ENCODE measurements at places on chromosomes 5 and 9. TPM values are rescaled to one million over a fixed set of nuclear protein-coding genes. Genes with fewer than 3 reads are reported as not detected.

DNA sequence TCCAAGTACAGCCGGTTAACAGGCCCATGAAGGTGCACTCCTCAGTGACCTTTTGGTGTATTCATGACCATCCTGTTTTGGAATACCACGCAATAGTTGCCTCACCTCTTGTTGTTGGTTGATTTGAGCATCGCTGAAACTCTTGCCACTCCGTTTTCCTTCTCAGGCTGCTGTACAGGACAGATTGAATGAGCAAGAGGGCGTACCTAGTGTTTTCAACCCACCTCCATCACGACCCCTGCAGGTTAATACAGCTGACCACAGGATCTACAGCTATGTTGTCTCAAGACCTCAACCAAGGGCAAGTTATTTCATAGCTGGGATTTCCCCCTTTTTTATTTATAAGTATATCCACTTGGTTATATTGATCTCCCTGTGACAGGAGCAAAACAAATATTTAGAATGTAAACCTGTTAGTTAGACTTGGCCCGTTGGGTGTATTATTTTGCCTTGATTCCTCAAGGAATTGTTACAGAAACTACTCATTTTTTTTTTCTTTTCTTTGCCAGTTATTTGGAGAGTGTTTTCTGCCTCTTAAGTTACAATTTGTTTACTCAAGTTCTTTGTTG lies 38.1 kb downstream of the FAF2 start:
- DNase-seq, result no peak

The IL4 gene
- 2.1 TPM for total RNA-seq

- no peak for DNase-seq
These were observed 30.6 kb upstream of the ADAMTS2 start for GRCh38 chr5:179375831-179376365.

DNA sequence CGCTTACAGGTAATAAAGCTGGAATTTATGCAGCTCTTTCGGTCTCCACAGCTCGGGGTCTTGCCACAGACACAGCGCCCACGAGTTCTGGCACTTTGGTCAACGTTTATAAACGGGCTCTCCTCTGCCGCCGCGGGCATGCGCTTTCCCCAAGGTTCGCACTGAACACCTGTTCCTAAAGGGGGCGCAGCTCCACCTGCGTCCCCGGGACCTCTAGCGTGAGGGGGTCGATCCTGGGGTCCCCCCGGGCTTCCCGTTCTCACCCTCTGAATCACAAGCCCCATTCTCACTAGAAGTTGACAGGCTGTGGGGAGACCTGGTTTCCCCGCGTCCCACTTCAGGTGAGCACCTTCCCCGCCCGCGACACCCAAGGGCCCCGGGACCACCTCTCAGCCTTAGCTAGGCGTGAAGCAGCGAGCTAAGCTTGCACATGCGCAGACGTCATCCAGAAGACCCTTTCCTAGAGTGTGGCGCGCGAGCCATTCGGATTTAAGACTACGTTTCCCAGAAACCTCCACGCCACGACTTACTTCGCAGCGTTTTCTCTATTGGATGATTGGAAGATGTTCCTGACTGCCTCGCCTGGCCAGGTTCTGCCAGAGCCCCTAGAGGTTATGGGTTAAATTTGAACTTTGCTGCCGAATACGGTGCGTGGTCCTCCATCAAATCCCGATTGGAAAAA lies 21.3 kb upstream of the ZNF782 start:
- no peak for DNase-seq

- DNase-seq, result no peak
These were observed 105.3 kb upstream of the SMC2 start for GRCh38 chr9:103988821-103989220.

The DNAJC18 gene
- 8.2 TPM for total RNA-seq

DNA sequence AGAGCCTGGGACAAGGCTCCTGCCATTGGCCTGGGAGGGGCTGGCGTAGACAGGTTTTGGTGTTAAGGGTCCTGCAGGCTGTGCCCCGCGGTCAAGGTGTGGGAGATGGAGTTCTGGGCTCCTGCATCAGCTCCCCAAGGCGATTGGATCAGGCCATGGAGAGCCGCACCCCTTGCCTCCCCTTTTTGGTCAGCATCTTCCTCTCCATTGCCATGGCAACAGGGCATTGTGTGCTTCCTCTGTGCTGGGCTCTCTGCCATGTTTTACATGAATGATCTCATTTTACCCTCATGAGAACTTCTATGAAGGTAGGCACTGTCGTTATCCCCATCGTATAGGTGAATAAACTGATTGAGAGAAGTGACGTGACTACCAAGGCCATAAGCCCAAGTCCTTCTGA lies 344.3 kb upstream of the CLINT1 start:
- DNase-seq, result no peak

- no peak for DNase-seq
These were observed 234.8 kb upstream of the TMEM161B start for GRCh38 chr5:88503406-88503805.

DNA sequence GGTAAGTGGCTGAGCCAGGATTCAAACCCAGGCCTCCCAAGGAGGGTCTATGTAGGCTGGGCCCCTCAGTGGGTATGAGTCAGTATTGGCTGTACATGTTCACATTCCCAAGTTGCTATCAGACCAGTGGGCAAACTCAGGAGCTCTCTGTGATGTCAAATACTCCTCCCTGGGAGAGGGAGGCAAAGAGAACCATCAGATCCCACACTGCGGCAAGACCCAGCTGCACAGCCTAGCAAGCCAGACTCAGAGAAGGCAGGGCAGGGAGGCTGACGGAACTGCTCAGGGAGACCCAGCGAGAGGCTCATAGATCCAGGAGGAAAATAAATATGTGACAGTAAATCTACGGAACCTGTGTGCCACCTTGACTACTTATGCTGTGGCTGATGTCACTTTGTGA lies 42.6 kb upstream of the SAP30L start:
- no peak for DNase-seq

- no peak for DNase-seq
These were observed 35.2 kb downstream of the SETX start for GRCh38 chr9:132319421-132320110.

- no peak for DNase-seq
These were observed 85.9 kb downstream of the HRH2 start for GRCh38 chr5:175743676-175744210.

- DNase-seq, result no peak
These were observed 9.6 kb downstream of the DAB2 start for GRCh38 chr5:39415201-39415600.

- no peak for DNase-seq
These were observed 18.6 kb upstream of the SLC6A19 start for GRCh38 chr5:1182633-1183423.

The SLIT3 gene
- not detected for total RNA-seq

- DNase-seq, result no peak
These were observed 50.7 kb upstream of the CHSY3 start for GRCh38 chr5:129853588-129853987.

The SH2D3C gene
- total RNA-seq, result 39.3 TPM

The IL9 gene
- not detected for total RNA-seq

GRCh38 chr9:110672873-110673510 lies 4.4 kb downstream of the MUSK start:
- no peak for DNase-seq

The TMC1 gene
- not detected for total RNA-seq

The EXOSC3 gene
- total RNA-seq, result 38.2 TPM

The SPATA31C1 gene
- total RNA-seq, result not detected

- DNase-seq, result no peak
These were observed 88.5 kb upstream of the SMC5 start for GRCh38 chr9:70170151-70170790.

DNA sequence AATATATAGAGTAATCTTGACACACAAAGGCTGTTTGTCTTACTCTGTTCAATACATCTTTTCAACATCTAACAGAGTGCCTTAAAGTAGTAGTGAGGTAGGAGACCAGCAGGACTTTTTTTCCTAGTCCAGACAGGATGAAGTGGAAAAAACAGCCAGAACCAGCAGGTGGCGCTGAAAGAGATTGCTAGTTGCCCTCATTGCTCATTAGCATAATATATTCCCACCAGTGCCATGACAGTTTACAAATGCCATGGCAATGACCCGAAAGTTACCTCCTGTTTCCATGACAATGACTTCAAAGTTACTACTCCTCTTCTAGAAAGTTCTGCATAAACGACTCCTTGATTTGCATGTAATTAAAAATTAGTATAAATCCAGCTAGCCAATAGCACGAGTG lies 387.4 kb downstream of the ACTL7B start:
- DNase-seq, result no peak

DNA sequence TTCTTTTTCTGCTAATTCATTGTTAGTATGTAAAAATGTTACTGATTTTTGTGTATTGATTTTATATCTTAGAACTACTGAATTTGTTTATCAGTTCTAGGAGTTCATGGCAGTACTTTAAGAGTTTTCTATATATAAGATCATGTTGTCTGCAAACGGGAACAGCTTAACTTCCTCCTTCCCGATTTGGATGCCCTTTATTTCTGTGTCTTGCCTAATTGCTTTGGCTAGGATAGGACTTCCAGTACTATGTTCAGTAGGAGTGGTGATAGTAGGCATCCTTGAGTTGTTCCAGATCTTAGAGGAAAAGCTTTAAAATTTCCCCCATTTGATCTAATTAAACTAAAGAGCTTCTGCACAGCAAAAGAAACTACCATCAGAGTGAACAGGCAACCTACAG lies 20.1 kb downstream of the RCL1 start:
- no peak for DNase-seq

DNA sequence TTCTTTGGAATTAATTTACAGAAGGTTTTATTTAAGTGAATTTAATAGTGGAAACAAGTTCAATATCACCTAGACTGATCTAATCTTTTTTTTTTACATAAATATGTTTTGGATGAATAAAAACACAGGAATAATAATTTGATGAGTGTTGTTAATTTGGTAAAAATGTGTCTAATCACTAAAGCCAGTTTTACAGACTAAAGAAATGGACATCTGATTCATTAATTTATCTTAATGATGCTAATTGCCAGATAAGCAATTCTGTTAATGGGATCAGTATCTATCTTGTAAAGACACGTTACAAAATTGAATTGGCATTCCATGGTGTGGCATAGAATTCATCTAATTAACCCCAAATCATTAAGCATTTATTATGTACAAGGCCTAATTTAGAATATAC lies 743.3 kb upstream of the CDH6 start:
- DNase-seq, result no peak

DNA sequence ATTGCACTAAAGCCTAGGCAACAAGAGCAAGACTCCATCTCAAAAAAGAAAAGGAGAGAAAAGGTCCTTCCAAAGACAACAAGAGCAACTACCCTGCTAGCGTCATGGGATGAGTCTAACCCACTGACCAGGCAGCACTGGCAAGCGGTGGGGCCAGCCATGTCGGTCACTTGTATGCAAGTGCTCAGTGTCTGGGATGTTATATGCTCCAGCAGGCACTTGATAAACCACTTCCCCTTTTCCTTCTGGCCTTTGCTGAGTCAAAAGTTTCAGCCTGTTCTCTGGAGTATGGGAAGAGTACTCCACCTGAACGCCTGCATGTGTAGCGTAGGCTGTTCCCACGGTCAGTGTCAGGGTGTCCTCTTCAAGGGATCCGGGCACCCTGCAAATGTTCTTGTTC lies 9.2 kb upstream of the MXD3 start:
- no peak for DNase-seq

DNA sequence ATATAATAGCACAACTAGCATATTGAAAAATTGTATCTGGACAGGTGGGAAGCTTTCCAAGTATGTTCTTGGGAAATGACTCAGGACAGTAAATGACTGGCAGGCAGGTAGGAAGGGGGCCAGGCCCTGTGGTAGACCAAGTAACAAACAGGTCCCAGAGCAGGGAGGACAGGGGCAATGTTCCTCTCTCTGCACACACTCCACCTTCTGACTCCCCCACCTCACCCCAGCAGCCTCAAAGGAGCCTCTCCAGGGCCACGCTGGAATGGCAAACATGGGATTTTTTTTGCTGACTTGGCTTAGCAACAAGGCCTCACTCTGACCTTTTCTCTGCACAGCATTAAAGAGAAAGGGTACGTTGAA lies 31.1 kb upstream of the IQGAP2 start:
- no peak for DNase-seq

DNA sequence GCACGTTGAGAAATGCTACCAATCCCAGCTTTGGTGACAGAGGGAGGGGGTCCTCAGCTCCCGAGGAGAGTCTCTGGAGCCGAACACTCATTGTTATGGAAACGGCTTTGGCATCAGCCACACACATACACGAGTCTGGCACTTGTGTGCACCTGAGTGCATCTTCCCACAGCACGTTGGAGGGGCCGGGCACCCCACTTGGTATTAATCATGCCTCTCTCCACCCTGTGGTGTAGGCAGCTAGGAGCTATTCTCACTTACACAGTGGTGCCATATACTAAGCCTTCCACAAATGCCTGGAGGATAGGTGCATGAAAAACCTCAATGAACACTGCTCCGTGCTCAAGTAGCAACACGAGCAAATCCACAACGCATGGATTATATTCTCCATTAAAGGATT lies 133.9 kb upstream of the PANK3 start:
- no peak for DNase-seq

DNA sequence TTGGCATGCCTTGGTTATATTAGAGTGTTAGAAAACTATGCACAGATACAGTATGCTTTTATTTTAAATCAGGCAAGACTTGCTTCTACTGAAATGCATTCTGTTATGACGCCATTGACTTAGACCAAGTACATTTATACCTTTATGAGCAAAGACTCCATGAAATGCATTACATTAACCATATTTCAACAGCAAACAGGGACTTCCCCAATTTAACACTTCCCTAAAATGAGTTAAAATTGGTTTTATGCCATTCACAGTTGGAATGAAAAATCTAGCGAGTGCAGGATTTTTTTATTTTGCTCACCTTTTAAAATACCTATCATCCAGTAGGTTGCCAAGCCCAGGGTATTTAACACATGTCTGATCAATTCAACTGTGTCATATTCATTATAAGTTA lies 272.1 kb upstream of the IZUMO3 start:
- no peak for DNase-seq

DNA sequence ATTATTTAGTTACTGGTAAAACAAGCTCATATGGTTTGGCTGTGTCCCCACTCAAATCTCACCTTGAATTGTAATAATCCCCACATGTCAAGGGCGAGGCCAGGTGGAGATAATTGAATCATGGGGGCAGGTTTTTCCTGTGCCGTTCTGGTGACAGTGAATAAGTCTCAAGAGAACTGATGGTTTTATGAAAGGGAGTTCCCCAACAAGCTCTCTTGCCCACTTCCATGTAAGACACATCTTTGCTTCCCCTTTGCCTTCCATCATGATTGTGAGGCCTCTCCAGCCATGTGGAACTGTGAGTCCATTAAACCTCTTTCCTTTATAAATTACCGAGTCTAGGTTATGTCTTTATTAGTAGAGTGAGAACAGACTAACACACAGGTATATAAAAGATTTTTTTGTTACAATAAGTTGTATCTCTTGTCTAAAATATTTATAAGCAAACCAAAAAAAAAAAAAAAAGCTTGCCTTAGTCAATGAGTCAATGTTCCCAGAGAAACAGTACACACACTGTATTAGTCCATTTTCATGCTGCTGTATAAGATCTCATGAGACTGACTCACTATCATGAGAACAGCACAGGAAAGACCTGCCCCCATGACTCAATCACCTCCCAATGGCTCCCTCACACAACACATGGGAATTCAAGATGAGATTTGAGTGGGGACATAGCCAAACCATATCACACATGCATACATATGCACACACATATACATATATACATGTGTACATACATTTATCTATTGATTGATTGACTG lies 138.3 kb downstream of the BASP1 start:
- DNase-seq, result no peak

- DNase-seq, result no peak
These were observed 164.0 kb downstream of the GHR start for GRCh38 chr5:42587096-42587723.

The LIFR gene
- not detected for total RNA-seq

Data from CD4-positive, CD25-positive, alpha-beta regulatory T cell (primary cell).